ENCODE measurements at places on chromosomes 1 and 21.

GRCh38 chr1:212644866-212645545 lies 36.4 kb downstream of the ATF3 start:
- DNase-seq, result no peak

- no peak for DNase-seq
These were observed 8.3 kb downstream of the XCL2 start for GRCh38 chr1:168535536-168535935.

- DNase-seq, result no peak
These were observed 17.3 kb upstream of the DISP3 start for GRCh38 chr1:11461531-11462137.

GRCh38 chr1:74399249-74399648 lies 113.2 kb downstream of the LRRC53 start:
- no peak for DNase-seq

DNA sequence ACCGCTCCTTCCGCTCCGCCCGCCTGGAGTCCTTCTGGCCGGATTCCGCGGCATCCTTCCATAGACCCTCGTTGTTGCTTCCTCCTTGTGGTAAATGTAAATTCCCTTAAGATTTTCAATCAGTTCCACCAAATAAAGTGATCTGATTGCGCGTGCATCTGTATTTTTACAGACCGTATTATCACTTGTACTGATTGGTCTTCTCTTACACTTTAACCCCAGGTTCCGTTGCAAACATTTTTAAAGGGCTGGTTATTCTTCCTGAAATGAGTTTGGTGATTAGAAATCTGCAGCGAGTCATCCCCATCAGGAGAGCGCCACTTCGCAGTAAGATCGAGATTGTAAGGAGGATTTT lies 483 bp downstream of the YBEY start:
- no peak for DNase-seq

DNA sequence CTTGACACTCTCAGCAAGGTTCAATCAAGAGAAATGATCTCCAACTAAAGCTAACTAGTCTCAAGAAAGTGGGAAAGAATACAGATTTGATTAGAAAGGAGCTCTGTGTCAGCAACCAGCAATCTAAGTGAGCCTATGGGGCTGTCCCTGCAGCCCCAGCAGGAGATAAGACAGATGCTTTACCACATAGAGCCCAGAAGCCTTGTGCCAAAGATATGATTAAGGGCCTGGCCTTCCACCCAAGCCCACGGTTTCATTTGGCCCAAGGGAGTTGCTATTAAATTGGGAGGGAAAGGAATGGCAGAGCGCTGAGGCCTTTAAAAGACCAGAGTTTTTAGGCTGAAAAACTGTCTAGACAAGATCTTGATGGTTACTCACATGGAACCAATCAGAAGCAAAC lies 74.8 kb downstream of the HLCS start:
- DNase-seq, result no peak

GRCh38 chr1:34371829-34372532 lies 195.3 kb downstream of the C1orf94 start:
- no peak for DNase-seq

GRCh38 chr1:160981584-160982411 lies 27.2 kb upstream of the ITLN2 start:
- DNase-seq, result no peak

DNA sequence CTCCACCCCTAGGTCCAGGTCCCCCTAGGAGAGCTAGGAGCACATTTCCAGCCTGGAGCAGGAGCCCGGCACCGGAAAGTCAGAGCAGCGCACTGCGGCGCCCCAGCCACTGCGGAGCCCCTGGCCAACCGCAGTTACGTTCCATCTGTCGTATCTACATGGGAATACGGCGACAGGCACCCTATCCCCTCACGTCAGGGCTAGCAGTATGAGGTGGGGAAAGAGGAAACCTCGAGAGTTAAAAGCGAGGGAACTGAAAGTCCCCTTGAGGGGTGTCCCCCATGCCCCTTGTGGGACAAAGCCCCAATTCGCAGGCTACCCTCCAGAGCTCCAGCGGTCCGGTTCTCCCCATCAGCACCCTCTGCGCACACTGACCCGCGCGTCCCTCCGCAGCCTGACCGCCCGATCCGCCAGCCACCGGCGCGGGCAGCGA lies 995 bp downstream of the COLGALT2 start:
- peak; percentile 48 for DNase-seq

DNA sequence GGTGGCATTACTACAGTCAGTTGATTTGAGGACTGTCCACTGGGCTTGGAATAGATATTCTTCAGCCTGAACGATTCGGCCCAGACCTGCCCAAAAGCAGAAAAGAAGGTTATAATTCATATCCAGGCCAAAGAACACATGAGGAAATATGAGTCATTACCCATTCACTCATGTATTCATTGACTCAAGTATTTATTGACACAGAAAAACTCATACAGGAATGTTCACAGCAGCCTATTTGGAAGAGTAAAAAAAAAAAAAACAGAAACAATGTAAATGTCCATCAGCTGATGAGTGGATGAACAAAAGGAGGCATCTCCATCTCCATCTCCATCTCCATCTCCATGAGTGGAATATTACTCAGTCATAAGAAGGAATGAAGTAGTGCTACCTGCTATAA lies 15.9 kb downstream of the ZMYND12 start:
- no peak for DNase-seq

GRCh38 chr1:201443747-201444146 lies 22.2 kb upstream of the TNNI1 start:
- no peak for DNase-seq

- DNase-seq, result peak; percentile 55
These were observed 16.8 kb upstream of the STMN1 start for GRCh38 chr1:25922971-25923552.

- no peak for DNase-seq
These were observed 4.1 kb upstream of the ITGB2 start for GRCh38 chr21:44924606-44925377.

DNA sequence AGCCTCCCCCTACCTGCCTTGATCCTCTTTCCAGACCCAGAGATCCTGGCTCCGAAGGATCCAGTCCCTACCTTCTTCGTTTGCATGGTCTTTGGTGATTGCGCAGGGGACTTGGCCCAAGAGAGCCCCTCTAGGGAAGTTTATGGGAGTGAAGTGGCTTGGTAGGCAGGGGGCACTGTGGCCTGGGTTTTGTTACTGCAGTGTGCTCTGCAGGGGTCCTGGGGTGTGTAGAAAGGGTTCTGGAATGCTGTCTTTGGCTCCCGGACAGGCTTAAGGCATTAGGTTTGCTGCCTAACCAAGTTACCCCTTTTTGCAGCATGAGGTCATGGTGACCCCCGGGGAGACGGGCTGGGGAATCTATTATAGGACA lies 3.8 kb downstream of the ATP8B2 start:
- DNase-seq, result no peak

- no peak for DNase-seq
These were observed 86.4 kb upstream of the SSX2IP start for GRCh38 chr1:84776639-84777038.

DNA sequence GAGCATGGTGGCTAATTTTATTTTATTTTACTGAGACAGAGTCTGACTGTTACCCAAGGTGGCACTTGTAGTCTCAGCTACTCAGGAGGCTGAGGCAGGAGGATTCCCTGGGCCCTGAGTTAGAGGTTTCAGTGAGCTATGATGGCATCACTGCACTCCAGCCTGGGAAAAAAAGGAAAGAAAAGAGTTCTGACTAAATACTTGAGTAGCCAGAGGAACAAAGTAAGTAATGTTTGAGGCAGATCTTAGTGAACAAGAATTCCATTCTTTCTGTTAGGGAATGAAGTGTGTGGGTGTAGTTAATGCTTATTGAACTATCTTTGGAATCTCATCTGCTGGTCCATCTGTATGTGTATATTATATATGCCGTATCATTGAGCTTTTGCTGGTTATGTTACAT lies 13.1 kb upstream of the EVI5 start:
- no peak for DNase-seq

DNA sequence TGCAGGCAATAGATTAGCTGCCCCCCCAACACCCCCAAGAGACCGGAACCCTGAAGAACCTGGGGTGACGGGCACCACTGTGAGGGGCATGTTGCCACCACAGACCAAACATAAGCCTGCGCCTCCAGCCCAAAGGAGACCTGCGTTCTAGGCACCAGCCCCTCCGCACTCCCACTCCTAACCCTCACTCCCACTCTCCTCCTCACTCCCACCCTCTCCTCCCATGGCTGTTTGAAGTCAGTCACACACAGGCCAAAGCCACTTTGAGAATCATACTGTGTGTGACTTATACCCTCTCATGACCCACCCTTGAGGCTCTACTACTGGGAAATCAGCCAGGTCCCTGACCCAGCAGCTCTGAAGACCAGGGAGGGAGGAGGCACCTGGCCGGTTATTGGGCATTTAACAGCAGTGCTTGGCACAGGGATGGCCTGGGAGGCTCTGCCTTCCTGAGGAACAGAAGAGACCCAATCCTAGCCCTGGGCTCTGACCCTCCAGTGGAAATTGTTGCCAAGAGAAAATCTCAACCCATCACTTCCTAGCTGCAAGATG lies 43.5 kb downstream of the FBXO2 start:
- DNase-seq, result no peak

- no peak for DNase-seq
These were observed 144.3 kb downstream of the PLPPR5 start for GRCh38 chr1:98860329-98860728.

- DNase-seq, result no peak
These were observed 10.3 kb downstream of the AGO1 start for GRCh38 chr1:35893051-35893879.

GRCh38 chr1:4268262-4268888 lies 368.3 kb upstream of the C1orf174 start:
- DNase-seq, result no peak

All from Peyer's patch (tissue), 4 donors.